ENCODE measurements at places on chromosomes 7 and 10. TPM values are rescaled to one million over a fixed set of nuclear protein-coding genes. Genes with fewer than 3 reads are reported as not detected.

The ADAP1 gene
- 6.8 TPM for total RNA-seq

GRCh38 chr7:143288836-143289235 lies 685 bp downstream of the CASP2 start:
- DNase-seq, result no peak

The NOM1 gene
- 27.6 TPM for total RNA-seq

DNA sequence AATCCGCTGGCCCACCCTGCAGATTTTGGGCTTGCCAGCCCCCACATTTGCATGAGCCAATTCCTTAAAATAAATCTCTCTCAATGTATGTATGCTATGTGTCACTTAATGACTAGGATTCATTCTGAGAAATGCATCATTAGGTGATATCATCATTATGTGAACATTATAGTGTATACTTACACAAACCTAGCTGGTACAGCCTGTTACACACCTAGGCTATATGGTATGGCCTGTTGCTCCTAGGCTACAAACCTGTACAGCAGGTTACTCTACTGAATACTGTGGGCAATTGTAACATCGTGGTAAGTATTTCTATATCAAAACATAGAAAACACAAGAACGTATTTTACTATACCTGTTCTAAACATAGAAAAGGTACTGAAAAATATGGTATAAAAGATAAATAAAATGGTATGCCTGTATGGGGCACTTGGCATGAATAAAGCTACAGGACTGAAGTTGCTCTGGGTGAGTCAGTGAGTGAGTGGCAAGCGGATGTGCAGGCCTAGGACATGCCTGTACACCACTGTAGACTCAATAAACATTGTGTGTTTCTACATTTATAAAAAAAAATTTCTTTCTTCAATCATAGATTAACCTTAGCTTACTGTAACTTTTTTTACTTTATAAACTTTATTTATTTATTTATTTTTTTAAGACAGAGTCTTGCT lies 135.9 kb downstream of the ABCA13 start:
- DNase-seq, result no peak

The TACR2 gene
- total RNA-seq, result not detected

DNA sequence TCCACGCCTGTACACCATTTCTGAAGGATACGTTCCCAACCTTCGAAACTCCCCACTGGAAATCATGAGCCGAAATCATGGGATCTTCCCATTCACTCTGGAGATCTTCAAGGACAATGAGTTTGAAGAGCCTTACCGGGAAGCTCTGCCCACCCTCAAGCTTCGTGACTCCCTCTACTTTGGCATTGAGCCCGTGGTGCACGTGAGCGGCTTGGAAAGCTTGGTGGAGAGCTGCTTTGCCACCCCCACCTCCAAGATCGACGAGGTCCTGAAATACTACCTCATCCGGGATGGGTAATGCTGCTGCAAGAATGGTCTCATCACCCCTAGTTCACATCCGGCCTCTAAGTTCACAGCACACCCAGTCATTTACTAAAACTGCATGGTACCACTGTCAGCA lies 30.3 kb downstream of the PLA2G12B start:
- no peak for DNase-seq

DNA sequence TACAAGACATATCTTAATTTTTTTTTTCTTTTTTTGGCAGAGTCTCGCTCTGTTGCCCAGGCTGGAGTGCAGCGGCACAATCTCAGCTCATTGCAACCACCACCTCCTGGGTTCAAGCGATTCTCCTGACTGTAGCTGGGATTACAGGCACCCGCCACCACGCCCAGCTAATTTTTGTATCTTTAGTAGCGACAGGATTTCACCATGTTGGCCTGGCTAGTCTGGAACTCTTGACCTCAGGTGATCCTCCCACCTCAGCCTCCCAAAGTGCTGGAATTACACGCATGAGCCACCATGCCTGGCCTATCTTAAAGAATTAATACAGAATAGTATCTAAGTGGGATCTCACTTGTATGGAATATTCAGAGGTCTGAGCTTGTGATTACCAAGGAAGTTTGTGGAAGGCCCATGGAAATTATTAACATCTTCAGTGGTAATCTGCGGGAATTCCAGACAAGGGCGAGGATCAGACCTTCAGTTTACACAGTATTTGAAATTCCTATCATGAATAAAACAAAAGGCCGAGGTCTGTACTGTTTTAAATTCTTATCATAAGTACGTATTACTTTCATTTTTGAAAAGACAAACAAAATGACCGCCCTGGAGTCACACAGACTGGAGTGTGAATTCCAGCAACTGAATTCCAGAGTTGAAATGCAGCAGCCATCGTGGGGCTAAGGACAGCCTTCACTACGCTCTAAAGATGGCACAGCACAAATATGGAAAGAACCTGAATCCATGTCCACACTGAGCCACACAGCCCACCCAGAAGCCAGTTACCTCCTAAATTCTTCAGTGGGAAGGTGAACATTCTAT lies 16.7 kb downstream of the GPRIN2 start:
- DNase-seq, result no peak

- no peak for DNase-seq
Measured at GRCh38 chr7:47512481-47513176, 69.3 kb downstream of the TNS3 start.

DNA sequence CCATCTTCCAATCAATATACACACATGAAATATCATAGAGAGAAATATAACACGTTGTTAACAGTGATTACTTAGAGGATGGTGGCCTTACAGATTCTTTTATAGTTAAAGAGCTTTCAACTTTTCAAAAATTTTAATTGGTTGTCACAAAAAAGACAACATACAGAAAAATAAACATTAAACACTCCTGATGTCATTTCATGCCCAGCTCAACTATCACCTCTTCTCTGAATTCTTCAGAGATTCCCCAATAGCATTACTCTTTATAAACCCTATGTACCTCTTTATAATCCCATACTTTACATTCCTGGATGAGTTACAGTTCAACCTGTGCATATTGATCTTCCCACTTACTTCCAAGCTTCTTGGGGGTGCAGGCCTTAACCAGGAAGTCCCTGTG lies 159.8 kb downstream of the POU6F2 start:
- DNase-seq, result no peak

DNA sequence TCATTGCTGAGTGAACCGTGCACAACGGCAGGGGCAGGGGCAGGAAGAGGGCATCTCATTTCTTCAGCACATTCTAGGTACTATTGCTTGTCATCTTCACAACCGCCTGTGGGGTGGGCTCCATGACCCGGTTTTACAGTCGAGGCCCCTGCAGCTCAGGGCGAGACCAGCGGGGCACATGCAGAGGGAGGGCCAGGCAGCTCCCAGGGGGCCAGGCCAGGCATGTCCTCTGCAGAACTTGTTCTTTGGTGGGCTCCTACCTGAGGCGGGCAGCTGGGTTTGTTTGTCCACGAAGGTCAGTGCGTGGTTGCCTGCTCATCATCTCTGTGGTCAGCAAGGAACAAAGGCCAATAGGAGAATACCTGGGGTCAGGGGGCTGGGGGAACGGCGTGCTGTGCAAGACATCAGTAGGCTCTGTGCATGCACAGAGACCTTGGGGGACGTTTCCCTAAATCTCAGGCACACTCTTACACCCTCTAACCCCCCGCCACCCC lies 75.1 kb upstream of the LEP start:
- DNase-seq, result no peak

The CPED1 gene
- 0.19 TPM for total RNA-seq

DNA sequence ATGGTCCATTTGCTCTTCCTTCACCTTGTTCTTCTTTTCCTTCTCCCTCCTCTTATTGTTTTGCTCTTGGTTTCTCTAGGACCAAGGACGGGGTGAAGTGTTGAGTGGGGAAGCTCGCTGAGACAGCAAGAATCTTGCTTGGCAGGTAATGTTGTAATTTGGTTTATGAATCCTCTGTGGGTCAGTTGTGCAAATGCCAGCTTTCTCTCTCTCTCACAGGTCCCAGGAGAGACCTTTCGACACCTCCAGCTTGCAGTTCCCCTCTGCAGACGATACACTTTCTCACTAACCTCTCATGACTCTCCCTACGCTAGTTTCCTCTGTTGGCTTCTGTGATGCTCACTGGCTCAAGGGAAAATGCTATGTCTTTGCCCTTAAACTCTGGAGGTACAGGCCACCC lies 77.0 kb downstream of the FRMD4A start:
- DNase-seq, result no peak

- DNase-seq, result no peak
Measured at GRCh38 chr7:118006979-118007378, 133.7 kb upstream of the CTTNBP2 start.

The CFAP43 gene
- total RNA-seq, result not detected

GRCh38 chr7:28182071-28182471 lies 1.5 kb upstream of the JAZF1 start:
- no peak for DNase-seq

DNA sequence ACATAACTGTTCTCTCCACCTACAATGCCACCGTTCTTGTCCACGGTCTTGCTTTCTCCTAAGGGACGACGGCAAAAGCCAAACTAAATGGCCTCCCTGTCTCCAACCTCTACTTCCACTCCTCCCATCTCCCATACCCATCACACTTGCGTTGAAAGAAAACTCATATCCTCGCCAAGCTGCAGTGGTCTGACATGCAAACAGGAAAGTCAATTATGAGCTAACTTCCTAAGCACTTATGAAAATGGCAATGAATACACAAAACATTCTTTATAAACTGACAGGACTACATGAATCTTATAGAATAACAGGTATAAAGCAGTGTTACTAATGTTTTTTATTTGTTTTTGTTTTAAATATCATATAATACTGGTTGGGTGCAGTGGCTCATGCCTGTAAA lies 46.4 kb downstream of the TYW1B start:
- DNase-seq, result no peak

- DNase-seq, result no peak
Measured at GRCh38 chr10:119358152-119358512, 150.8 kb downstream of the GRK5 start.

All from CD4-positive, alpha-beta T cell (primary cell).